ENCODE measurements at places on chromosomes 4 and X.

DNA sequence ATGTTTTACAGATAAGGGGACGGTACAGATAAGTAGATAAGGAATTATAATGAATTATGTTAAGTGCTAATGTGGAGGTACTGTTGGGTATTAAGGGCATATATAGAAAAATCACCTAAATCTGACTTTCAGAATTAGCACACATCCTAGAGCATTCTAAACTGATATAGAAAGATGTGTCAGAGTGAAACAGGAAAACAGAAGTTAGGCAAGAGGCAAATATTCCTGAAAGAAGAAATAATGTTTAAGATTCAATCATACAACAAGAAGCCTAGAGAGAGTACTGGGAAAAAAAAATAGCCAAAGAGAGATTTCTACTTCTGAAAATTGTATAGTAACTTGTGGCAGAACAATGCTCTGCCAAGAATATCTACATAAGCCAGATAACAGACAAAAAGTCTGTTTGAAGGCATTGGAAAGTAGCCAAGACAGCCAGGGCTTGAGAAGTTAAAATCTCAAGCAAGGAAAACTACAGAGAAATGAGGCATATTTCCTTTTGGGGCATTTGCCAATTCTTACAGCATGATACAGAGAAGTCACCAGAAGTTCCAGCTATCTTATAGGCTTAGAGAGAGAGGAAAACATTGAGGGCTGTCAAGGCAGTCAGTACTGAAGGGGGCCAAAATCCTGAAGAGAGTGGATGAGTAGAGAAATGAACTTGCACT is 646.0 kb downstream of the RPA4 start:
- DNase-seq = no peak

DNA sequence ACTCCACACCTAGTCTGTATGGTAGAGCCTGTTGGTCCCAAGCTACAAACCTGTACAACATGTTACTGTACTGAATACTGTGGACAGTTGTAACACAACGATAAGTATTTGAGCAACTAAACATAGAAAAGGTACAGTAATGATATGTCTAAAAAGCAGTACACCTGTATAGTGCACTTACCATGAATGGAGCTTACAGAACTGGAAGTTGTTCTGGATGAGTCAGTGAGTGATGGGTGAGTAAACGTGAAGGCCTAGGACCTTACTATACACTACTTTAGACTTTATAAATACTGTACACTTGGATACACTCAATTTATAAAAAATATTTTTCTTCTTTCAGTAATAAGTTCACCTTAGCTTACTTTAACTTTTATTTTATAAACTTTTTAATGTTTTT is 104.0 kb downstream of the TMA16 start:
- DNase-seq = no peak

DNA sequence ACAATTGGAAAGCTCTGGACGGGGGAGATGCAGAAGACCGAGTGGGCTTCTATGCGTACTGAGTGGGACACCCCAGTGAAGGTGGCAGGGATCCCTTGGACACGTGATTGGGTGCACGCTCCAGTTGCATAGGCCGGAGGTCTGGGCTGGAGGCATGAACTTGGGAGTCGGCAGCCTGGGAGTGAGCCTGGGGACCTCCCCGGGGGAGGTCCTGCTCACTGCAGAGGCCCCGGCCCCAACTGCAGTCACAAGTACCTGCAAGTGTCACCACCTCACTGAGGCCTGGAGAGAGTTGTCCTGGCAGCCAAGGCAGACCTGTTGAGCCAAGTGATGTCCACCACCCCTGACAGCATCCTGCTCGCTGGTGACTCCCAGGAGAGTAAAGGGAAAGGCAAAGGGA is 49.3 kb upstream of the HMX1 start:
- no peak for DNase-seq

GRCh38 chr4:101415962-101416361 is 68.6 kb upstream of the PPP3CA start:
- DNase-seq = no peak

DNA sequence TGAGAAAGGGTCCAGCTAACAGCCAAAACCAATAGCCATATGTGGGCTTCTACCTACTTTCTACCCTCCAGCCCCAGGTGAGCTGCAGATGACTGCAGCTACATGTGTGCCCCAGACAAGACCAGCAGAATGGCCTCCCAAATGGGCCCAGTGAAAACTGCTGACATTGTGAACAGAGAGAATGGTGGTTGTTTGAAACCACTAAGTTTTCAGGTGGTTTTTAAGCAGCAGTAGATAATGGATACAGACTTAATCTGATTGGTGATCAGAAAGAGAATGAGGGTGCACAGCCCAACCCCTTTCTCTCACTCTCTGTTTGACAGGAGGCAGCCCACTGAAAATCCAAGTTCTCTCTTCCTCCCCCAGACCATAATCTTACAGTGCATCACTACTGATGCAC is 42.5 kb upstream of the BBS12 start:
- no peak for DNase-seq

DNA sequence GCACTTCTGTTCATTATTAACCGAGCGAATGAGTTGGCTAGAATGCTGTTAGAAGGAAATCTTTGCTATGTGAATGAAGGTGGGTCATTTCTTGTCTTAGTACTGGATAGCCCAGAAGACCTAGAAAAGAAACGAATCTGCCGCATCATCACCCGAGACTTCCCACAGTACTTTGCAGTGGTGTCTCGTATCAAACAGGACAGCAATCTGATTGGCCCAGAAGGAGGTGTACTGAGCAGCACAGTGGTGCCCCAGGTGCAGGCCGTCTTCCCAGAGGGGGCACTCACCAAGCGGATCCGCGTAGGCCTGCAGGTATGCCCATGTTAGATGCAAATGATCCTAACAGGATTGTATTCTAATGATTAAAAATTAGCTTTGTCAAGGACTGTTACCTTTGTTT is 286.3 kb downstream of the ANK2 start:
- DNase-seq = no peak

- no peak for DNase-seq
These were observed 10.0 kb downstream of the MAGEB17 start for GRCh38 chrX:16177260-16177659.

- no peak for DNase-seq
These were observed 161.3 kb upstream of the MAMLD1 start for GRCh38 chrX:150201841-150202240.

GRCh38 chr4:88809576-88810219 is 112.1 kb upstream of the NAP1L5 start:
- no peak for DNase-seq

DNA sequence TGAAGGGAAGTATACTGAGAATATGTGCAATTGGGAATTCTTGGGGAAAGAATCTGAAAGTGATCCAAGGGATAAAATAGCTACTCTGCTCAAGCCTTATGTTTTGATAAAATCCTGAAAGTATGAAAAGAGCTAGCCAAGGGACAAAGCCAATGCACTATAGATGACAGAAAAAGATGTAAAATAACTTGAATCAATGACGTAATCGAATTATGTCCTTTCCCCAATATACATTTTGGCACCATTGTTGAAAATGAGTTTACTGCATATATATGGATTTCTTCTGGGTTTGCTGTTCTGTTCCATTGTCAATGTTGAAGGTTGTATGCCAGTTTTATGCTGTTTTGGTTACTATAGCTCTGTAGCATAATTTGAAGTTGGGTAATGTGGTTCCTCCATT is 407.3 kb downstream of the DCAF12L2 start:
- DNase-seq = no peak

GRCh38 chr4:2406406-2406805 is 12.0 kb downstream of the ZFYVE28 start:
- no peak for DNase-seq

DNA sequence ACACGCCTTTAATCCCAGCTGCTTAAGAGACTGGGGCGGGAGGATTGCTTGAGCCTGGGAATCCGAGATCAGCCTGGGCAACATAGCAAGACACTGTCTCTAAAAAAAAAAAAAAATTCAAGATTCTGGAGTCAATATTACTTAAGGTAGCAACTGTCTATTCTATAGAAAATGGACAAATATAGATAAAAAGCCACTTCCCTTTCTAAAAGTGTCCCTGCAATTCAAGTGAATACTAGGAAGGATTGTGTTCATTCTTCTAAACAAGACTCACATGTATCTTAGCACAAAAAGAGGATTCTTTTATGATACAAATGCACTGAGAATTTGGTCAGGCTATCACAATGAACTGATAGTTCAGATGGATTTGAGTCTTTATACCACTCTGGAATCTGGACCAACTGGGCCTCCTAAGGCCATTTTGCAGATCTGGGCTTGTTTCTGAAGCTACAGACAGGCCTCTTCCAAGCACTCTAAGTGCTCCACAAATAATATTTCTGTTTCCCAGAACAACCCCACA is 7.0 kb downstream of the PKD2 start:
- DNase-seq = no peak

DNA sequence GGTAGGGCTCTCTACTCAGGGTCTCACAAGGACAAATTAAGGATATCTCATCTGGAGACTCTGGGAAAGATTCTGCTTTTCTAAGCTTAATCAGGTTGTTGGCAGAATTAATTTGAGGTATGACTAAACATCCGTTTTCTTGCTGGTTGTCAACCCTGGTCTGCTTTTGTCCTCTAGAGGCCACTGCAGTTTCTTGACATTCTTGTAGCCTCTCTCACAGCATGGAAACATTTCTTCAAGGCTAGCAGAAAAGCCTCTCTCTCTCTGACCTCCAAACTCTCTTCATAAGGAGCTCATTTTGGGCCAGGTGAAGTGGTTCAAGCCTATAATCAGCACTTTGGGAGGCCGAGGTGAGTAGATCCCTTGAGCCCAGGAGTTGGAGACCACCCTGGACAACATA is 749.5 kb upstream of the PCDH7 start:
- DNase-seq = no peak

DNA sequence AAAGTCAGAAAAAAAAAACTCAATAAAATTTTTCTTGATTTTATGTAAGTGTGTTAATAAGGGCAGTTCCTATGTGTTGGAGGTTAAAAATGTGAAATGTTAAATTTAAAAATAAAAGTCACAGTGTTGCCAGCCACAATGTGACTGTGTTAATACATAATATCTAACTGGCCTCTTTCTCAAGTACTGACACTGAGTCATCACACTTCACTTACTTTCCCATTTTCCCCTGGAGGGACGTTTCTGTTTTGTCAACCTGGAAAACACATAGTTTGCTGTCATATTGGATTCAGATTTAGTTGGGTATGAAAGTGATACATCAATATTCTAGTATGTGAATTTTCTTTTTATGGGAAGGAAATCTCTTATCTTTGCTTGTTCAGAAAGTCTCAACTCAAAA is 46.4 kb downstream of the ARHGEF38 start:
- DNase-seq = no peak

- no peak for DNase-seq
These were observed 175.1 kb upstream of the KIT start for GRCh38 chr4:54482529-54483200.

DNA sequence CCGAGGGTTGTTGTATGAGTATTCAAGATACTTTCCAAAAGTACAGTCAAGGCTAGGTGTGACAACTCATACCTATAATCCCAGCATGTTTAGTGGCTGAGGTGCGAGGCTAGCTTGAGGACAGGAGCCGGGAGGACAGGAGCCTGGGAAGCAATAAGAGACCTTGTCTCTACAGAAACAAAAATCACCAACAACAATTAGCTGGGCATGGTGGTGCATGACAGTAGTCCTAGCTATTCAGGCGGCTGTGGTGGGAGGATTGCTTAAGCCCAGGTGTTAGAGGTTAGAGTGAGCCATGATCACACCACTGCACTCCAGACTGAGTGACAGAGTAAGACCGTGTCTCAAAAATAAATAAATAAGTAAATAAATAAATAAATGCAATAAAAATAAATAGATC is 91.6 kb downstream of the TLL1 start:
- no peak for DNase-seq

GRCh38 chr4:86011117-86011516 is 348.7 kb downstream of the MAPK10 start:
- DNase-seq = no peak

DNA sequence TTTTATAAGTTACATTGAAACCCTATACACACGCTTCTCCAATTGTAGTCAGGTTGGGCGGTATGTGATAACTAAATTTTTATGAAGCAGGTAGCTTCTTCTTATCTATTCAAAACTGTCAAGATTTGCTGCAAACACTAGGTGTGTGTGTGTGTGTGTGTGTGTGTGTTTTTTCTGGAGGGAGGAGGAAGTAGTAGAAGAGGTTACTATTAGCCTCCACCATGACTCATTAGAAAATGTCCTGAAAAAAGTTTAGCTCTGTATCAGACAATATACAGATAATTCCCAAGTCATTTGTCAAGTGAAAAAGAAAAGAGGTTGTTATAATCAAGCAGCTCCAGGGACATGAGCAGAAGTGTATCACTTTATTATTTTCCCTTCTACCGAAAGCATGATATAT is 33.9 kb downstream of the PCDH7 start:
- DNase-seq = no peak

GRCh38 chr4:8741513-8742226 is 130.0 kb downstream of the HMX1 start:
- DNase-seq = no peak

All from stimulated activated CD4-positive, alpha-beta T cell treated with anti-CD3 and anti-CD28 coated beads, Interleukin-12 subunit alpha, Interleukin-12 subunit beta, amount 100 ng/mL, for 24 hours (primary cell).